MCF 10A (cell line): ENCODE measurements at places on chromosomes 2 and 18. TPM values are rescaled to one million over a fixed set of nuclear protein-coding genes. Genes with fewer than 3 reads are reported as not detected.

The CDCA7 gene
- 6.2 and 14.0 TPM in 2 replicates for total RNA-seq

The DOK6 gene
- total RNA-seq, result not detected in 2 replicates

The AQP12A gene
- not detected in 2 replicates for total RNA-seq

DNA sequence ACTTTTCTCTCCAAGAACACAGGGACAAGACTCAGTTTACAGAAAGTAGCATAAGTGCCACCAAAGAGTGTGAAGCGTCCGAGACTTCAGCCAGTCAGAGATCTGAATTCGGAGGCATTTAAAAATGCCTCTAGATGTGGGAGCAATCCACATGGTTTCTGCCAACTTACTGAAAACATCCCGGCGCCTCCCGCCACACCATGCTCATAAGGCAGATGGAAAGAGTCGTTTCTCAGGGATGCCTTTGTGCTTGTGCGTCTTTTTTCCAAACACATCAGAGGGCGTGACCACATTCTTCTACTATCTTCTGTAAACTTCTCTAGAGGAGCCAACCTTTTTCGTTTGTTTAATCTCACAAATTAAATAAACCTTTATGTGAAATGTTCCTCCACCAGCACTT is 88.7 kb downstream of the NRP2 start:
- no peak overlapping the region for H3K4me3 ChIP-seq
- H3K4me1 ChIP-seq, result peaks cover 26% of the 10 kb centered on the region
- no peaks in the 10 kb centered on the region for H3K27me3 ChIP-seq
- no peak overlapping the region for H3K27ac ChIP-seq
- no peak for DNase-seq

The TLX2 gene
- not detected in 2 replicates for total RNA-seq

DNA sequence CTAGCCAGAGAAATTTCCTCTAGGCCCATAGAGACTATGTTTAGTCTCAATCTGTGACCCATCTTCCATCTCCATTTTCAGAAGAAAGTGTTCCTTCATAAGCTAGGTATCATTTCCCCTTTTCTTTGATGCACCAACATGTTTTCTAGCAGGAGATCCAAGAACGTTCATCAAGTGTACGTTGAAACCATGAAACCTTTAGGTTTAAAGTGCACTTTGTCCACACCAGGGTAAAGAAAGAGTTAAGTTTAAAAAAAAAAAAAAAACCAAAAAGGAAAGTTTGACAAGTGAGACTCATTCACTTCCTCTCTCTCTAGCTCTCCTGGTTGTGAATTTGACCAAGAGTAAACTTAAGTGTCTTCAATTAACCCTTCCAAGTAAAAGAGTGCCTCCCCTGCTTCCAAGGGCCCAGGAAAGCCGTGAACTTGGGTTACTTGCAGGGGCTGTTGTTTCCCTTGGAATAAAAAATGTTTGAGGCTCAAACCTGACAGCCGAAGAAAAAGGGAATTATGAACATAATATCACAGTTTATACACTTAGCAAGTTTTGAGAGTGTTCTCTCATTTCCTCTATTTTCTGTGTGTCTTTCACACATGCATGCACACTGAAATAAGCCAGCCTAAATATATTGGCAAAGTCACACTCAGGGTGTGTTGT is 56.7 kb downstream of the LBH start:
- DNase-seq, result no peak
- H3K4me3 ChIP-seq, result no peak overlapping the region
- peaks cover under 1% of the 10 kb centered on the region for H3K4me1 ChIP-seq
- H3K27me3 ChIP-seq, result no peaks in the 10 kb centered on the region

DNA sequence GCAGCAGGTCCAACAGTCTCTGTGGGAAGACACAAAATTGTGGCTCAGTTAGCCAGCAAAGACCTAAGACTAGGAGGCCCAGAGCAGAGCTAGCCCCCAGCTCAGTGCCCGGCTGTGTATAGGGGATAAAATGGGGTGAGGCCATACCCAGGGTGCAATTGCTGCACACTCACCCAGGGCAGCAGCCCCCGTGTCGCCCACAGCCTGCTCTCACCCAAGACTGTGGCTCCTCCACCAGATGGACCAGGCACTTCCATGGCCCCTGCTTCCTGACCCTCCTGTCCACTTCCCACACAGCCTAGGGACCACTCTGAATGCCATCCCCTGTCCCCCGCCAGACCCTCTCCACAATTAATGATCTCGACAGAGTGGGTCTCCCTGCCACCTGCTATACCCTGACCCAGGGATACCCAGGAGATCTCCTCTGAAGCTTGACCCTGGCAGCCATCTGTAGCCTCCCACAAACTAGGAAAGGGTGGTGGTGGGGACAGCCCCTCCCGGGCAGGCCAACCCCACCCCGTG is 85.7 kb downstream of the HS1BP3 start:
- H3K36me3 ChIP-seq, result no peaks in the 10 kb centered on the region
- no peak overlapping the region for H3K27ac ChIP-seq
- DNase-seq, result no peak
- peaks cover 17% of the 10 kb centered on the region for H3K4me1 ChIP-seq
- no peaks in the 10 kb centered on the region for H3K27me3 ChIP-seq

The PLEK gene
- not detected in 2 replicates for total RNA-seq

GRCh38 chr2:152241948-152242729 is 66.6 kb upstream of the STAM2 start:
- peak; percentile 52 for DNase-seq
- peaks cover 13% of the 10 kb centered on the region for H3K4me1 ChIP-seq
- no peak overlapping the region for H3K27ac ChIP-seq
- no peaks in the 10 kb centered on the region for H3K36me3 ChIP-seq
- H3K4me3 ChIP-seq, result no peak overlapping the region

The SPDYA gene
- total RNA-seq, result 2.6 and 2.8 TPM in 2 replicates

DNA sequence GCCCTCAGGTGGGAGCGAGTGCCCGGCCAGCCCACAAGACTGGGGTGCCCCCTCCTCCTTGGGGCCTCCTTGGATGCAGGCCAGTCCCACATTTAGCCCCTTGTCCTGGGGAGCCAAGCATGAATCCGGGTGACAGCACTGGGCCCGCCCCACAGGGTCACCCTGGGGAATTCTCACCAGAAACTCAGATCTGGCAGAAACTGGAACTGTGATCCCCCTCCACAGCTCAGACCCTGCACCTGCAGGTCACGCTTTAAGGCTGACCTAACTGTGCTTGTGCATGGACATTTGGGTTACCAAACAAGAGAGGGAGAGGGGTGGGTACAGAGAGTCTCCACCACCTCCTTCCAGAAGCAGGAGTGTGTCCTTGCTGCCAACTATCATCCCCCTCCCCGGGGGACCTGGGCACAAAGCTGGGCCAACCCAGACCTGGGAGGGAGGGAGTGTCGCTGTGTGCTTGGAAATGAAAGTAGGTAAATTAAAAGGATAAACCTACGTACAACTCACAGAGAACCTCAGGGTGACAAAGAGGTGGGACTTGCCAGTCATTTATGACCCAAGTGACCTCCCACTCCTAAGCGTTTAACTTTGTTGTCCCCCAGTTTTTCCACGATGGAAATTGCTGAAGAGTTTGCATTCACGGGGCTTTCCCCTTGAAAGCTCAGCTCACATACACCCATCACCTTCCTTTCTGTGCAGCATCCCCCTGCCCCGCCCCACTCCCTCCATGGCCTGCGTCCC is 9.1 kb downstream of the ITM2C start:
- H3K27ac ChIP-seq, result no peak overlapping the region
- H3K36me3 ChIP-seq, result no peaks in the 10 kb centered on the region
- no peaks in the 10 kb centered on the region for H3K4me1 ChIP-seq
- no peak for DNase-seq

GRCh38 chr2:217714287-217714751 is 288.5 kb downstream of the TNS1 start:
- DNase-seq, result peak; percentile 11
- no peak overlapping the region for H3K27ac ChIP-seq
- no peaks in the 10 kb centered on the region for H3K4me1 ChIP-seq
- no peak overlapping the region for H3K4me3 ChIP-seq
- H3K36me3 ChIP-seq, result no peaks in the 10 kb centered on the region

GRCh38 chr2:176395273-176395854 is 126.1 kb downstream of the MTX2 start:
- H3K36me3 ChIP-seq, result no peaks in the 10 kb centered on the region
- no peak overlapping the region for H3K4me3 ChIP-seq
- no peak overlapping the region for H3K27ac ChIP-seq
- no peaks in the 10 kb centered on the region for H3K27me3 ChIP-seq
- peak; percentile 40 for DNase-seq

DNA sequence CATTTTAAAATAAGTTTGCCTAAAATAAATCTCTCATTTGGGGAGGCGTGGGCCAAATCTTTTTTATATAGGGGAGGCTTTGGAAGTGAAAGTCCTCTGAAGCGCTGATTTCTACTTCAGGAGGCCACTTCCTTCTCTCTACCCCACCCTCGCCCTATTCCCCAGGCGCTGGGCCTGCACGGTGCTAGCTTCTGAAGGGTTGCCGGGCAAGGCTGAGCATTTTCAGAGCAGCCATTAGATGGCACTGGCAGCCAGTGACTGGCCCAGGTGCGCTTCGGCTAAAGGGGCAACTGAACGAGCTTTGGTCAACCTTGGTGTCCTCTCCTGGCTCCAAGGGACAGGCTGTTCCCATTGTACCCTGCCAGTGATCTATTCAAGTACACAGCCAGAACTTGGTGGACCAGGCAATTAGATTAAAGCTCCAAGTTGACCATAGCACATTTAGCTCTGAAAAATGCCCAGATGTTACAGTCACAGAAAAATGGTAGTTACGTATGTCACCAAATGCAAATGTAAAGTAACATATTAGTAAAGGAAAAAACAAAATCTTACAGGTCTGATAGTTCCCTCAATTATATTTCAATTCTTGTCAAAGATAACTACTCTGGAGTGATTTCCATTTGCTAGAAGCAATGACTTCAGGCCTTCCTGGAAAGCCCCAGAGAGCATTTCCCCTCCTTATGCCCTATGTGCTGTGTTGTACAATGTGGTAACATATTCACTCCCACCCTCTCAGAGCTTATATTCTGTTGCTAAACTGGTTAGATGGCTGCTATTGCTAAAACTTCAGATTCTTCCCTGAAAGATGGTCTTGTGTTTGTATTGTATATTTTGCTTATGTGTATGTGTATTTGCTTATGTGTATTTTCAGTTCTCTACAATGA is 2.1 kb downstream of the POMC start:
- no peak overlapping the region for H3K27ac ChIP-seq
- peaks cover 7% of the 10 kb centered on the region for H3K36me3 ChIP-seq
- peaks cover 55% of the 10 kb centered on the region for H3K27me3 ChIP-seq
- H3K4me1 ChIP-seq, result no peaks in the 10 kb centered on the region

- no peak overlapping the region for H3K27ac ChIP-seq
- H3K4me1 ChIP-seq, result peaks cover 9% of the 10 kb centered on the region
- H3K27me3 ChIP-seq, result no peaks in the 10 kb centered on the region
- H3K4me3 ChIP-seq, result no peak overlapping the region
- H3K36me3 ChIP-seq, result peaks cover 35% of the 10 kb centered on the region
Measured at GRCh38 chr18:59149007-59149406, 9.3 kb downstream of the SEC11C start.

- H3K27ac ChIP-seq, result no peak overlapping the region
- H3K4me1 ChIP-seq, result no peaks in the 10 kb centered on the region
- H3K27me3 ChIP-seq, result peaks cover 14% of the 10 kb centered on the region
- no peak for DNase-seq
- peaks cover 5% of the 10 kb centered on the region for H3K36me3 ChIP-seq
- H3K4me3 ChIP-seq, result no peak overlapping the region
Measured at GRCh38 chr18:8499810-8500675, 109.2 kb upstream of the RAB12 start.

The DIPK1C gene
- not detected in 2 replicates for total RNA-seq

- H3K4me3 ChIP-seq, result no peak overlapping the region
- DNase-seq, result no peak
- no peak overlapping the region for H3K27ac ChIP-seq
- no peaks in the 10 kb centered on the region for H3K36me3 ChIP-seq
Measured at GRCh38 chr2:126241411-126241810, 414.5 kb upstream of the GYPC start.

The CRACDL gene
- total RNA-seq, result 12.9 and 13.0 TPM in 2 replicates

DNA sequence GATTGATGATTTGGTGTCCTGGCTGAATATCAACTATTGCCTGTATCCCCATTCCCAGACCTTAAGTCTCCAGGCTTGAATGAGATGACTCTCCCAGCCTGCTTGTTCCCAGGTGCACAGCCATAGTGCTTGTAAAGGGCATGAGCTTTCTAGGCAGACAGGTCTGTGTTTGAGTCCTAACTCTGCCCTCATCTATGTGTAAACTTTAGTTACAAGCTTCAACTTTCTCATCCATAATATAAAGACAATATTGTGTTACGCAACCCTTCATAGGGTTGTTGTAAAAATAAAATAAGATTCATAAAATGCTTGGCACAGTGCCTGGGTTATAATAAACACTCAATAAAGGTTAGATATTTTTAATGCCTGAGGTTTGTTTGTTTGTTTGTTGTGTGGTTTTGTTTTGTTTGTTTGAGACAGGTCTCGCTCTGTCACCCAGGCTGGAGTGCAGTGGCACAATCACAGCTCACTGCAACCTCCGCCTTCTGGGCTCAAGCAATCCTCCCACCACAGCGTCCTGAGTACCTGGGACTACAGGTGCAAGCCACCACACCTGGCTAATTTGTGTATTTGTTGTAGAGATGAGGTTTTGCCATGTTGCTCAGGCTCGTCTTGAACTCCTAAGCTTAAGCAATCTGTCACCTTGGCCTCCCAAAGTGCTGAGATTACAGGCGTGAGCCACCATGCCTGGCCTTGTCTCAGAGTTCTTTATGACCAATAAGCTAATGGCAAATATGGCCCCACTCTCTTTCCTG is 89.4 kb upstream of the MAPRE2 start:
- H3K36me3 ChIP-seq, result no peaks in the 10 kb centered on the region
- H3K4me3 ChIP-seq, result no peak overlapping the region
- H3K4me1 ChIP-seq, result no peaks in the 10 kb centered on the region

DNA sequence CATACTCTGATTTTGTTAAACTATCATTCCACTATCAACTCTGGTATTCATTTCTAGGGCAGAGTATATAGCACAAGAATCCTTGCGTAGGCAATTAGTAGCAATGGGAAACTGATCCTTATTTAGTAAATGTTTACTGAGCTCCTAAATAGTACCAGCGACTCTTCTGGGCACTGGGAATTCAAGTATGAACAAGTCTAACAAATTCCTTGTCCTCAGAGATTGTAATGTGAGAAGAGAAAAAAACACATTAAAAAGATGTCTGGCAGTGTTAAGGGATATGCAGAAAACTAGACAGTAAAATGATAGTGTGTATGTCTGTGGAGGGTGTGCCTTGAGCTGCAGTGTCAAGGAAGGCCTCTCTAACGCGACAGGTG is 721 bp downstream of the METTL5 start:
- H3K27me3 ChIP-seq, result no peaks in the 10 kb centered on the region
- H3K4me1 ChIP-seq, result peaks cover 36% of the 10 kb centered on the region
- DNase-seq, result no peak
- H3K27ac ChIP-seq, result peak overlapping the region; percentile 89
- H3K36me3 ChIP-seq, result peaks cover 41% of the 10 kb centered on the region
- peak overlapping the region; percentile 81 for H3K4me3 ChIP-seq

- H3K4me1 ChIP-seq, result no peaks in the 10 kb centered on the region
- no peak overlapping the region for H3K27ac ChIP-seq
- H3K4me3 ChIP-seq, result no peak overlapping the region
Measured at GRCh38 chr2:30382995-30383394, 64.1 kb upstream of the LCLAT1 start.

The CHMP3 gene
- 123 and 131 TPM in 2 replicates for total RNA-seq
